ENCODE measurements at places on chromosomes 12 and 14.

GRCh38 chr14:25406818-25407217 is 356.9 kb upstream of the STXBP6 start:
- DNase-seq: no peak

- peak; percentile 33 for DNase-seq
Measured at GRCh38 chr14:65791191-65791981, 378.9 kb downstream of the FUT8 start.

DNA sequence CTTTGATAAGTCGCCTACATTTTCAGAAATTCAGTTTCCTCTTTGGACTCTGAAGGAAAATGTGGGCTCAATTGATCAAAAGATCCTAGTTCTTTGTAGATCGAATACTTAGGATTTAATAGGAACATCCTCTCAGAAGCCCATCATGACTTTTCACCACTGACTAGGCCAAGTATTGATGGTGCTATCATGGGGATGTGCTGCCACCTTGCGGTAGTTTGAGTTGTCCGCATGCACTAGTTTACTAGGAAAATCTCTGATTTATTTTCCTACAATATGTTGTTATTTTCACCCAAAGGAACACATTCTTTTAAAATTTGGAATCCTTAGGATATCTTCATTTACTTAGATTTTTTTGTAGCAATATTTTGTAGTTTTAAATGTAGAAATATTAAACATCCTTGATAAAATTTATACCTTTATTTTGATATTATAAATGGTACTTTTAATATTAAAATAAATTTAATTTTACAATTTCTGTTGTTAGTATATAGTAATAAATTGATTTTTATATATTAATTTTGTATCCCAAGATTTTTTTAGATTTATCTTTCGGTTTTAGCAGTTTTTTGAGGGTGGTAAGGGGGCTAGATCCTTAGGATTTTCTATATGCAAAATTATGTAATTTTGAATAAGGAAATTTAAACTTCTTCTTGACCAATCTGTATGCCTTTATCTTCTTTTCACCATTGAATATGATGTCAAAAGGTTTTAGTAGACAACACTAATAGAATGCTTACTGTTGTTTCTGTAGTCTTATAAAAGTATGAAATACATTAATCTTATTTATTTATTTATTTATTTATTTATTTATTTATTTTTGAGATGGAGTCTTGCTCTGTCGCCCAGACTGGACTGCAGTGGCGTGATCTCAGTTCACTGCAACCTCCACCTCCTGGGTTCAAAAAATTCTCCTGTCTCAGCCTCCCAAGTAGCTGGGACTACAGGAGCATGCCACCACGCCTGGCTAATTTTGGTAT is 52.9 kb upstream of the OR9K2 start:
- peak; percentile 83 for DNase-seq

DNA sequence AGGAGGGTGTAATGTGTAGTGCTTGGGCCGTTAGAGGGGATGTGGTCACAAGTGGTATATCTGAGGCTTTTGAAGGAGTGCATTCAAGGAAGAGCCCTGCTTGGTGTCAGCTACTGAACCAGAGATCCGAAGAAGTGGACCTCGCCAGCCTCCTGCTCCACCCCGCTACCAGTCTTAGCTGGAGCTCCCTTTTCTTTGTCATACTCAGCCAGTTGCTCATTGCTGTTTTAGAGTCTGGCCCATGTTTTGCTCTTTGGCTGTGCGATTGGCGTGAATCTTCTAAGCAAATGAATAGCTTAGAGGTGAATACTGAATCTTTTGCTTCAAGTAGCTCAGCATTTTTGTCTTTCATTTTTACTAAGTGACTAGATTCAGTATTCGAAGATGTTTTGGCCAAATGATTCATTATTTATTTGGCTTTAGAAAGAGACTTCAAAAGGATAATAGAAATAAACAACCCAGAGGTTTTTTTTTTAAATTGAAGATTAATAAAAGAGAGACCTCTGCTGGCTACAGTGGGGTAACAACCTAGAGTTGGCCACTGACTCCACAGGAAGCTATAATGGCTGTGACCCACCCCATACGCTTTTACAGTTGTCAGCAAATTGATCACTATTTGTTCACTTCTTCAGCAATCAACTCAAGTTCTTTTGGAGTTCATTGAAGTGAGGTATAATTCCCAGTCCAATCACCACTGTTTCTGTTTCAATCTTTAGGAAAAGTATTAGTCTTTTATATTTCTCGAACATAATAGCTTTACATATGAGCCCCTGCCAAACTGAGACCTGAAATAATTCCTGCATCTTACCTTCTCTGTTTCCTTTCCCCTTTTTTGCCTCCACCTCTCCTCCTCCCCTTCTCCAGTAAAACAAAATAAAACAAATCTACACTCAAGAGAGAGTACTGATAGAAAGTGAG is 19.9 kb downstream of the CDKN1B start:
- peak; percentile 72 for DNase-seq
